ENCODE measurements at places on chromosomes 1 and 21. TPM values are rescaled to one million over a fixed set of nuclear protein-coding genes. Genes with fewer than 3 reads are reported as not detected.

FMO2 gene
- 165 TPM for total RNA-seq

DNA sequence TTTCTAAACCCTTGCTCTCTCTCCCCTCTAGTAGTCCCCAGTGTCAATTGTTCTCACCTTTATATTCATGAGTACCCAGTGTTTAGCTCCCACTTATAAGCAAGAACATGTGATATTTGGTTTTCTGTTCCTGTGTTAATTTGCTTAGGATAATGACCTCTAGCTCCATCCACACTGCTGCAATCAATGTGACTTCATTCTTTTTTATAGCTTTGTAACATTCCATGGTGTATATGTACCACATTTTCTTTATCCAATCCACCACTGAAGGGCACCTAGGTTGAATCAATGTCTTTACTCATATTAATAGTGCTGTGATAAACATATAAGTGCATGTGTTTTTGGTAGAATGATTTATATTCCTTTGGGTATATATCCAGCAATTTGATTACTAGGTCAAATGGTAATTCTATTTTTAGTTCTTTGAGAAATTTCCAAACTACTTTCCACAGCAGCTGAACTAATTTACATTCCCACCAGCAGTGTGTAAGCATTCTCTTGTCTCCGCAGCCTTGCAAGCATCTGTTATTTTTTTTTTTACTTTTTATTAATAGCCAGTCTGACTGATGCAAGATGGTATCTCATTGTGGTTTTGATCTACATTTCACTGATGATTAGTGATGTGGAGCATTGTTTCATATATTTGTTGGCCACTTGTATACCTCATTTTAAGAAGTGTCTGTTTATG lies 277.8 kb downstream of the LTN1 start:
- H3K36me3 ChIP-seq: no peaks in the 10 kb centered on the region
- H3K27me3 ChIP-seq: no peaks in the 10 kb centered on the region
- no peak overlapping the region for H3K27ac ChIP-seq
- no peak for DNase-seq
- H3K4me1 ChIP-seq: no peaks in the 10 kb centered on the region

- no peak for DNase-seq
- H3K4me3 ChIP-seq: no peak overlapping the region
- no peaks in the 10 kb centered on the region for H3K27me3 ChIP-seq
- H3K4me1 ChIP-seq: no peaks in the 10 kb centered on the region
- peaks cover 24% of the 10 kb centered on the region for H3K36me3 ChIP-seq
Observed at GRCh38 chr1:183520379-183520778, 48.1 kb downstream of the SMG7 start.

GRCh38 chr1:117665556-117666270 lies 59.9 kb downstream of the TENT5C start:
- H3K4me1 ChIP-seq: peaks cover 2% of the 10 kb centered on the region
- no peak overlapping the region for H3K4me3 ChIP-seq
- H3K36me3 ChIP-seq: no peaks in the 10 kb centered on the region

DNA sequence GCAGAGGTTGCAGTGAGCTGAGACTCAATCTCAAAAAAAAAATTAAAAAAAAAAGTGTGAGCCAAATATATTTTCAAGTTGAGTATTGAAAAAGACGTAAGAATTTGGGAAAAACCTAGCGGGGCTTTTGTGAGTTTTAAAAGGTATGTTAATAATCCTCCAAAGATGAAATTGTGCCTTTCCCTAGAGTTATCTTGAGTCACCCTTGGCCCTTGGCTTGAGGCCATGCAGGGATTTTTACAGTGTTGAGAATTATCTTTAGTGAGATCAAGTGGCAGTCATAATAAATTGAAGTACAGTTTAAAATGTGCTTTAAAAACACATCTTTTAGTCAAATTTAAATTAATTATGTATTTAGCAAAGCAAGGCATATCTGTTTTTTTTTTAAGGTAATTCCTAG lies 32.7 kb downstream of the PPP2R5A start:
- DNase-seq: no peak
- no peak overlapping the region for H3K4me3 ChIP-seq
- peaks cover 18% of the 10 kb centered on the region for H3K4me1 ChIP-seq
- no peak overlapping the region for H3K27ac ChIP-seq
- no peaks in the 10 kb centered on the region for H3K36me3 ChIP-seq
- no peaks in the 10 kb centered on the region for H3K27me3 ChIP-seq

Measured in lung (tissue), 17 donors.